Stimulated activated CD4-positive, alpha-beta T cell treated with anti-CD3 and anti-CD28 coated beads, Interleukin-1b, Interleukin-23, amount 100 ng/mL, for 1 hour (primary cell): ENCODE measurements at places on chromosomes 13 and 19.

DNA sequence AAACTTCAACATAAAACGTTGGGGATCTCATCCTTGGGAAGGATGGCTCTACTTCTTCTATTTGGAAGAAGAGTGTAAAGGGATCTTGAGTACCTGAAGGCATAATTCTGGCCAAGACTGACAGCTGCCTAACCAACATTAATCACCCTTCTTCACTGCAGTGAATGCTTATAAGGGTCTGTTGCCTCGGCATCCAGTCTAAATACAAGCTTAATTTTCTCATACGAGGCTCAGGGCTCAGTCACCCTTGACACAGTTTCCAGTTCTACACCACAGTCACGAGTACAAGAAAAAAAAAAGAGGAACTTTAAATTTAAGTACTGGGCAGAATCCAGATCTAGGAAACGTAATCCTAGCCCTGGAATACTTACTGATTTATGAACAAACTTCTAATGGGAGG, 9.0 kb downstream of the FPR3 start:
- no peak for DNase-seq

DNA sequence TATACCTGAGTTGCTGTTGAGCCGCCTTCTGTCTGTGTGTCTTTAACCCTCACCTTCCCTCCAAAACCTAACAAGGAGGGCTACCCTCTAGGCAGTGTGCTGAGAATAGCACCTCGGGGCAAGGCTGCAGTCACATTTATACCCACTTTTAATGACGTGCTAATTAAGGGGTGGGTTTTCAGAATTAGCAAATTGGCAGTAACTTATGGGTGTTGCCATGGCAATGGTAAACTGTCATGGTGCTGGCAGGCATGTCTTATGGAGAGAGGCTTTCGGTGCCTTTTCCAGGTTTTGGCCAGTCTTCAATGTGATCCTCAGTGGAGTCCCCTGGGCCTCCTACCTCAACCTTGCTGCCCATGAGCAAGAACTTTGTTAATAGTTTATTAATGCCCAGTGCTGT, 1.2 kb upstream of the PNMA8A start:
- DNase-seq = no peak

DNA sequence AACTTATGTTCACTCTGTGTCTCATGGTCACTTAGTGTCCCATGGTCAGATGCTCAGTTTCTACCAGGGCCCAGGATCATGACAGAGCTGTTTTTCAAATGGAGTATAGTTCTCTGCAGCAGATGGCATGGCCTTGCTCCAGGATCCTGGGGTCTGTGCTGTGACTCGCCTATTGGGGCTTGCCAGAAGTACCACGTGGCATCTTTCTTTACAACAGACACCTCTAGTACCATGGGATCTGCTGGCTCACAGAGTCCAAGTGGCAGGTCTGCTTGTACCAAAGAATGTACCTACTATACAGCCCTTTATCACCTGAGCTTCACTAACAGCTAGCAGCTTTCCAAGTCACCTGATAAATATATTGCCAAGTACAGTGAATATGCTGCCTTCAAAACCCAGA, 6.0 kb upstream of the RNF6 start:
- no peak for DNase-seq

- DNase-seq = no peak
Measured at GRCh38 chr13:23321535-23322241, 111.8 kb downstream of the SACS start.

- DNase-seq = no peak
Measured at GRCh38 chr19:10648360-10648759, 5.8 kb upstream of the ILF3 start.

DNA sequence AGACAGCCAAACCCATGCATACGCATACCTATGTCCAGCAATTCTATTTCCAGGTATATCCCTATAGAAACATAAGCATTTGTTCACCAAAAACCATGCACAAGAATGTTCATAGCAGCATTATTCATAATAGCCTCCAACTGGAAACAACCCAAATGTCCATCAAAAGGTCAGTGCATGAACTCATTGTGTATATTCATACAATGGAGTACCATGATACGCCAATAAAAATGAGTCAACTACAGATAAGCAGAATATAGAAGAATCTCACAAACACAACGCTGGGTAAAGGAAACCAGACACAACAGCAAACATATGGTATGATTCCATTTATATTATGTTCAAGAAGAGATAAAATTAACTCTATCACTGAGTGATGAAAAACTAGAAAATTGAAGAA, 23.8 kb downstream of the DEDD2 start:
- DNase-seq = no peak

DNA sequence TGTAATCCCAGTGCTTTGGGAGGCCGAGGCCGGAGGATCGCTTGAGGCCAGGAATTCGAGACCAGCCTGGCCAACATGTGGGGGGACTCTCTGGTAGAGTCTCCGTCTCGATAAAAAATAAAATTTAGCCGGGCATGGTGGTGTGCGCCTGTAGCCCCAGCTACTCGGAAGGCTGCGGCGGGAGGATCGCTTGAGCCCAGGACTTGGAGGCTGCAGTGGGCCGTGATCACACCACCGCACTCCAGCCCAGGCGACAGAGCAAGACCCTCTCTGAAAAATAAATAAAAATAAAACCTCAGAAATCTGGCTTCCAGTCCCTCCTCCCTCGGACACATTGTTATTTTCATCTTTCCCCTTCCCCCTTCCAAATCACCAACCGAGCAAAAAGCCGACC, 332 bp downstream of the IRGQ start:
- no peak for DNase-seq

DNA sequence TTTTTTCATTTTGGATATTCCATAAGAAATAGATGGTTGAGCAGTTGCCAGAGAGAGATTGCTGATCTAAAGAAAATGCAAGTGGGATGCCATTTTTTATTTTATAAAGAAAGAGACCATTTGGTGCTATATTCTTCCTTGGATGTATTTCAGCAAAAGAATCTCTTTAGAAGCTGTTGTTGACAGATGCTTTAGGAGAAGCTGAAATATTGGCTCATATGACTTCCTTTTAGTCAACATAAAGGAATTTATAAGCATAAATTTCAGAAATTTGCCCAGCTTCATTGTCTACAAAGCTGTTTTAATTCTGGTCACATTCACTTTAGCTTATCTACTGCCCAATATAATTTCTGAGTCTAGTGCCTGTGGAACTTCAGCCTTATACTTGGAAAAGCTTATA, 36.9 kb downstream of the POLR1D start:
- DNase-seq = no peak

DNA sequence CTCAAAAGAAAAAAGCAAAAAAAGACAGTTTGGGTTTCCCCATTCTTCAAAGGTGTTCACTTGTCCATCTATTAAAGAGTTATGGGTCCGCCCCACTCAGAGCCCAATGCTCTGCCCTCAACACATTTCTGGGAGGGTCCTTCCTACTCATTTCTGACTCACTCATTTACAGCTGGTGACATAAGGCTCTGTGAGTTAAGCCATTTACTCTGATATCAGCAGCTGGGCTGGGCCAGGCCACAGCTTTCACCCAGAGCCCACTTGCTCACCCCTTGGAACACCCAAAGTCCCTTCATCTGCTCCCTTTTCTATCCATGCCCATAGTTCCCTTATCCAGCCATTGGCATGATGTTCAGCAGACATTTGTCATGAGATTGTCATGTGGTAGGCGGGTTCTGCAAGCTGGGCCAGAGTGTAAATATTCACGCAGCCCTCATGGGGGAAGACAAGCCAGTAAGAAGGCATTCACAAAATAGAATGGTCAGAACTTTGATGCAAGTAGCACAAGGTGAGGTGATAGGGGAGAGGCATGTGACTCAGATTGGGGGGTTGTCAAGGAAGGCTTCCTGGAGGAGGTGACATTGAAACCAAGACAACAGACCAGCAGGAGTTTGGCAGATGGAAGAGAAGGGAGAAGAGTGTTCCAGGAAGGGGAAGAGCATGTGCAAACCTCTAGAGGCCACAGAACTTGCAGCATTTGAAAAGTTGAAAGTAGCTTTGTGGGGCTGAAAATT, 5.9 kb downstream of the MAST1 start:
- no peak for DNase-seq

DNA sequence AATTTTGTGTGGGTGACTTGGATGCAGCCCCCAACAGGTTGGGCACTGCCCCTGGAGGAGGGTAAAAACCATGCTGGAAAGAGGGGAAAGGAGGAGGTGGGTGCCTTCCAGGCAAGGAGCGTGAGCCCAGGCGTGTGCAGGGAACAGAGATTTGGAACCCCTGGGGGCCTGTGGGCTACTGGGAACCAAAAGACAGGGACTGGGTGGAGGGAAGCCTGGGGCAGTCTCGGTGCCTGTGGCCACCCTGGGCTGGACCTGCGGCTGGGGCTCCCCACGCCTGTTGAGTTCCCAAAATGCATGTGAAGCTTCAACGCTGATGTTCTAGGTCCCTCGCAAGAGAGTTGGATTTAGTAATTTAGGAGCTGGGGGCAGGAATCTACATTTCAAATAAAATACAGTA, 24.8 kb downstream of the GGACT start:
- DNase-seq = no peak

- DNase-seq = no peak
Measured at GRCh38 chr19:46861691-46862502, 1.1 kb downstream of the ARHGAP35 start.

GRCh38 chr13:85685436-85685835, 113.8 kb downstream of the SLITRK6 start:
- DNase-seq = no peak

DNA sequence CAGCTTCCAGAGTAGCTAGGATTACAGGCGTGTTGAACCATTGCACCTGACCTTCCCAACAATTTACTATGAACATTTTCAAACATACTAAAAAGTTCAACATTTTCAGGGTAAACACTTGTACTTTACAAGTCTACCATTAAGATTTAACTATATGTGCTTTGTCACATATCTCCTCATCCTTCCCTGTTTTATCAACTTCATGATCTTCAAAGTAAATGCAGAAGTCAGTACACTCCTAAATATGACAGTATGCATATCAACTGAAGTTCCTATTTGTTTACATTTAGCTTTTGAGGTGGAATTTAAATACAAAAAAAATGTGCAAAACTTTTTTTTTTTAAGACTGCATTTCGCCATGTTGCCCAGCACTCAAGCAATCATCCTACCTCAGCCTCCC, 18.5 kb downstream of the LNX2 start:
- no peak for DNase-seq

GRCh38 chr13:31394506-31394905, 194.7 kb downstream of the B3GLCT start:
- DNase-seq = no peak

GRCh38 chr19:14559916-14560775, 11.7 kb downstream of the NDUFB7 start:
- DNase-seq = no peak

- no peak for DNase-seq
Measured at GRCh38 chr19:54201980-54202379, 1.3 kb downstream of the RPS9 start.

DNA sequence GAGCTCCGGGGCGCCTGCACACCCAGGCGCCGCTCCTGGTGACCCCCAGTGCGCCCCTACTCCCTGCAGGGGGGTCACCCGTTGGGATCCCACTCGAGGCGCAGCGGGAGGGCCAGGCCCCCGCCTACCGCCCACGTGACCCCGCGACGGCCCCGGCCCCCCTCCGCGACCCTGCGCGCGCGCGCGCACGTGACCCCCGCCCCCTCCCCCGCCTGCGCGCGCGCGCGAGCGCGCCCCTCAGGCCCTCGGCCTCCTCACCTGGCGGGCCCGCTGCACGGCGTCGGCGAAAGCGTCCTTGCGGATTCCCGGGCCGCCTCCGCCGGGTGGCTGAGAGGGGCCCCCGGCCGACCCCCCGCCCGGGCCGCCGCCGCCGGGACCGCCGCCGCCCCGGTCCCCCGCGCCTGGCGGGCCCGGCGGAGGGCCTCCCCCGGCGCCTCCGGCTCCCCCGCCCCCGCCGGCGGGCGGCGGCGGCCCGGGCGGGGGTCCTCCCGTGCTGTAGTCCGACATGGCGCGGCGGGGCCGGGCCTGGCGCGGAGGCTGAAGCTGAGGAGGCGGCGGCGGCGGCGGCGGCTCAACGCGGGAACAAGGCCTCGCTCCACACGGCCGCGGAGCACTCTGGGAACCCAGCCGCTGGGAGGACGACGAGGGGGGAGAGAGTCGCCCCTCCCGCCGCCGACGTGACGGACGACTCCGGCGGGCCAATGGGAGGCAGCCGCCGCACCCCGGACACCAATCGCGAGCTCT, at the start of gene KHSRP:
Gene KHSRP, minus strand, starts transcription at position 617 of the 744 bp plus-strand sequence. Its CDS starts 110 bp downstream, at position 507.
- peak; percentile 27 for DNase-seq

DNA sequence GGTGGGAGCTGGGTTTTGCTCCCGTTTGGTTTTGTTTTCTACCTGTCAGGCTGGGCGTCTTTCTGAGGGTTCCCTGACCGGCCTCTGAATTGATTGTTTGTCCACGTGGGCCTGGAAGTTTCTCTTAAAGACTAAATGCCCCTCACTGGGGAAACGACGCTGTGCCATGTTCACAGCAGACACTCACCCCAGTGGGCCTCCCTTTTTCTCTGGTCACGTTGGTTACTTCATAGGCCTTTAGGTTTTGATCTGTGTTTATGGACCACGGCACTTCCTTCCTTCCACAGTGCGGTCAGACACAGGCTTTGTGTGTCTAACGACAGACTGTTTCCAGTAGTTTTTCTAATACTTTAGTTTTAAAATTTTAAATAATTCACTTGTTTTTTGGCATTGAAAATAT, 20.1 kb upstream of the NDUFS7 start:
- DNase-seq = no peak

DNA sequence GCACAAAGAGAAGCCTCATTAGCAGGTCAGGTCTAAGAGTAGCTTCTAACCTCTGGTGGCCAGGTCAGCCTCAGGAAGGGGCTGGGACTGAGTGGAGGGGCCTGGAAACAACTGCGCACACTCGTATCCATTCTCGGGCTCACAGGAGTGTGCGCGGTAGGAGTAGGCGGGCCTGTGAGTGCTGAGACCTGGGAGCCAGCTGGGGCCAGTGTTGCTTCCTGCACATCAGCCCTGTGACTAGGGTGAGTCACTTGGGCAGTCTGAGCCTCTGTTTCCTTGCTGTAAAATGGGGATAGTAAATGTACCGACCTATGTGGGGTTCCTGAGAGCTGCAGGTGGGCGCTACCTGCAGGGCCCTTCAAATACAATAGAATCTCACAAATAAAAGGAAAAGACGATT, 26.9 kb downstream of the SIN3B start:
- DNase-seq = no peak

GRCh38 chr13:91618315-91618714, 219.9 kb downstream of the GPC5 start:
- DNase-seq = no peak

- DNase-seq = no peak
Measured at GRCh38 chr13:37148501-37148900, 43.0 kb upstream of the CSNK1A1L start.

- no peak for DNase-seq
Measured at GRCh38 chr13:112248862-112249592, 127.1 kb upstream of the SPACA7 start.

- no peak for DNase-seq
Measured at GRCh38 chr19:34722353-34722752, 11.7 kb upstream of the ZNF181 start.

DNA sequence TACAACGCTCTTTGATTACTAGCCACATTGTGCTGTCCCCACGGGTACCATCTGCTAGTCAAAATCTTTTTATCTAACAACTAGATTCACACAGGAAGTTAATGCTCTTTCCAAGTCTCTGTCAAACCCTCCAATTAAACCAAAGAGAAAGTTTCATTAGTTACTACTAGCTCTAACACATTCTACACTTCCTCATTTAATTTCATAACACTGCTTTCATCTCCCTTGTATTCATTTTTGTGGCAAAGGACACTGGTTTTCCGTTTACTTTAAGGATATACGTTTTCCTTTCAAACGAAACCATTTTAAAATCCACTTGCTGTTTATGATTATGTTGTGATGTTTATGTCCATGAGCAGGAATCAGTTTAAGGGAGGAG, 5.3 kb downstream of the DYRK1B start:
- DNase-seq = no peak
